Muscle of arm (tissue), 14 donors: ENCODE measurements at places on chromosomes 4 and X.

DNA sequence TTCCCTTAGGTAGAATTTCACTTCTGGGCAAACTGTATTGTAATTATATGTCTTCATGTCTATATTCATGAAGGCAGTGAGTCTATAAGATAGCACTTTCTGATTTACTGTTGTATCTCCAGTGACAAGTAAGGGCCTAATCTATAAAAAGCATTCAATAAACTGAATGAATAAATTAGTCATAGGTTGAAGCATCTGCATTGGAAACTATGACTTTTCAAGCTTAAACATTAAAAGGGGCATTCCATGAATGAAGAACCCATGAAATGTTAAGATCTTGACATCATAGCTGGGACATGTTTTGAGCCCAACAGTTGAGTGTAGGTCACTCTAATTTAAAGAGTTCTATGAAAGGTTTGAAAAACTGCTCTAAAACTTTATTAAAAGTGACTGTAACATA lies 159.3 kb upstream of the LCORL start:
- DNase-seq: no peak

GRCh38 chr4:73988061-73988460 lies at the start of gene PPBP:
TSS of gene PPBP (minus strand) at chr4:73988190. CDS start at chr4:73988103, 87 bp downstream.
- DNase-seq: no peak

DNA sequence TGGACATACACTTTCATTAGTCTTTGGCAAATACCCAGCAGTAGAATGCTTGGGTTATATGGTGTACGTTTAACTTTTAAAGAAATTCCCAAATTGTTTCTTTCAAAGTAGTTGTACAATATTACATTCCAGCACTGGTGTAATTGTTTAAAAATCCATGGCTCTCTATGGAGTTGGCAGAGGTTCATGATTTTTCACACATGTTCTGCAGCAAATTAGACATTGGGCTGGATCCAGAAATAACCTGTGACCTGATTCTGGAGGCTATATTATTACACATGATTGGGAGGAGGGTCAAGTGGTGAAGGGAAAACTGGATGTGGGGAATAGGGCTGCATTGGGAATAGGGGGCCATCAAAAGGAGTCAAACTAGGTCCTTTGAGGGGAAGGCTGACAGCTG lies 41.9 kb downstream of the MAMLD1 start:
- DNase-seq: no peak

- DNase-seq: no peak
These were observed 27.1 kb downstream of the TSC22D3 start for GRCh38 chrX:107748506-107748905.

DNA sequence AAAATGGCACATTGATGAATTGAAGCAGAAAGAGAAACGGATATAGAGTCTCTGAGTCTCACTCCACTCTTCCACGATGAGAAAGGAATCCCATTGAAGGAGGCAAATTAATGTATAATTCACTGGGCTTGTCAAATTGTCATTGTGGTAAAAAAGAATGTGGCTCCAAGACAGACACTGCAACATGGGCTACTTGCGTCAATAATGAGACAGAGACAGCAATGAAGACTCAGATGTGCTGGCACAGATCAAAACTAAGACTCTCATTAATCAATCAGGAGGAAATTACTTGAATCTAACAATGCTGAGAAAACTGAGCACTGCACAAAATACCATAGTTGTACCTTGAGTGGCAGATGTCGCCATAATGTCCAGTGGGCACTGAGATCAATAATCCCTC lies 1485.5 kb downstream of the TECRL start:
- DNase-seq: no peak

DNA sequence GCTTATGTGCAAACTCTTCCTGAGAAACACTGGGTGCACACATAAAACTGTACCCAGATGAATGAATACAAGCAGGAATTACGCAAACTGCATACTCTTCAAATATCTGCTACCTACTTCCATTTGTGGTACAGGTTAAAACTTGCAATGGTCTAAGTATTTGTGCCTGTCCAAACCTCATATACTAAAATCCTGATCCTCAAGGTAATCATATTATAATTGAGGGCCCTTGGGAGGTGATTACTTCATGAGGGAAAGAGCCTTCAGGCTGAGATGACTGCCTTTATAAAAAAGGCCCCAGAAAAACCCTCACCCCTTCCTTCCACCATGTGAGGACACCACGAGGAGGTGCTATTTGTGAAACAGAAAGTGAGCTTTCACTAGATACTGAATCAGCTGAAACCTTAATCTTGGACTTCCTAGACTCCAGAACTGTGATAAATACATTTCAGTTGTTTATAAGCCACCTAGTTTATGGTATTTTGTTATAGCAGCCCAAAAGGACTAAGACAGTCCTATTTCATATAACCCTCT lies 1977.2 kb downstream of the PCDH7 start:
- DNase-seq: no peak

DNA sequence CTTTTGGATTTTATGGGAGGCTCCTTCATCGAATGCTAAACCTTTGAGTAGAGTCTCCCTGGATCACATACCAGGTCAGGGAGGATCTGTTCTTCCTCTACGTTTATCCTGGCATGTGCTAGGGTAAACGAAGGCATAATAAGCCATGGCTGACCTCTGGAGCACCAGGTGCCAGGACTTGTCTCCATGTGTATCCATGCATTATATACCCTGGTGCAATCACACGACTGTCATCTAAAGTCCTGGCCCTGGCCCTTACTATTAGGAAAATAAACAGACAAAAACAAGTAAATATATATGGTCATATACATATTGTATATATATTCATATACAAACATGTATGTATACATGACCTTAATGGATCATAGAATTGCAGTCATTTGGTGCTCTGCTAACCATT lies 21.2 kb downstream of the EREG start:
- DNase-seq: no peak

- DNase-seq: no peak
These were observed 56.6 kb downstream of the CHST7 start for GRCh38 chrX:46630141-46630540.

DNA sequence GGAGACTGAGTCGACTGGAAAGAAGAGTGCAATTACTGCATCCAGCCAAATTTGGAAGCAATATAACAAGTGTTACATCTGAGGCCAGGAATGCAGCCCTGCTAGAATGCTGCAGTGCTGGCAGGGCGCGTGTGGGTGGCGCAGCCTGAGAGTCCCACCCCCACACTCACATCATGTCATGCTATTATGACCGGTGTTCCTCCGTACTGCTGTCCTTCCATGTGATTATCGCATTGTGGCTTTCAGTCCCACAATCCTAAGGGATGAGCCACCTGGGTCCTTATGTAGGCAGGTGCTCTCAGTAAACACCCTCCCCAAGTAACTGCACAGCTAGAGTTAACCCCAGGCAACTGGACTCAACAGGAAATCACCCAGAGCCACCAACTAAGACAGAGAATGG lies 122.6 kb upstream of the CPEB2 start:
- DNase-seq: no peak

DNA sequence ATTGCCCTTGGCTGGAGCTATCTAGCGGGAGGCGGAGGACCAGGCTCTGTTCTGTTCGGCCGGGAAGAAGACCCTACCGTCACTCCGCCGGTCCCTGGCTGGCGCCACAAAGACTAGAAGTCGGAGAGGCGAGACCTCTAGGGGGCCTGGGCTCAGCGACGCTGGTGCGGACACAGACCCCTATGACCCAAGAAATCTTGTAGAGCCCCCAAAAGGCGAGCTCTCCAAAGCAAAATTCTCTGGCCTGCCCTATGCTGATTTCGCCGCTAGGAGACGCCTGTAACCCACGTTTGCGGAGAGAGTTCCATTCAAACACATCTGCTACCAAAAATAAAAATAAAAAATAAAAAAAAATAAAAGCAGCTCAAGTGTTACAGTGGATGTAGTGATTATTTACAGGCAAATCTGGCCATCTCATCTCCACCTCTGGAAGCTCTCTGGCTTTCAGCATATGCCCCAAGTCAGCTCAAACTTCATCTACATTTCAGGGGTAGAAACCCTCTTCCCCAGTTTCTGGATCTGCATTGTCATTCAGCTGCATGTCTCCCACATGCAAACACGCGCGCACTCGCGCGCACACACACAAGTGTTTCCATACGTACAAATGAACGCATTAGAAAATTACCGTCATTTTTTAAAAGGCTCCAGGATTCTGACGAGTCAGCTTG lies 2.4 kb upstream of the PCDH10 start:
- DNase-seq: no peak

GRCh38 chr4:28558895-28559294 lies 1698.3 kb downstream of the STIM2 start:
- no peak for DNase-seq

GRCh38 chr4:94759767-94760211 lies 2.0 kb downstream of the BMPR1B start:
- no peak for DNase-seq

- peak; percentile 41 for DNase-seq
These were observed 35.3 kb upstream of the SPRY1 start for GRCh38 chr4:123361195-123361861.

DNA sequence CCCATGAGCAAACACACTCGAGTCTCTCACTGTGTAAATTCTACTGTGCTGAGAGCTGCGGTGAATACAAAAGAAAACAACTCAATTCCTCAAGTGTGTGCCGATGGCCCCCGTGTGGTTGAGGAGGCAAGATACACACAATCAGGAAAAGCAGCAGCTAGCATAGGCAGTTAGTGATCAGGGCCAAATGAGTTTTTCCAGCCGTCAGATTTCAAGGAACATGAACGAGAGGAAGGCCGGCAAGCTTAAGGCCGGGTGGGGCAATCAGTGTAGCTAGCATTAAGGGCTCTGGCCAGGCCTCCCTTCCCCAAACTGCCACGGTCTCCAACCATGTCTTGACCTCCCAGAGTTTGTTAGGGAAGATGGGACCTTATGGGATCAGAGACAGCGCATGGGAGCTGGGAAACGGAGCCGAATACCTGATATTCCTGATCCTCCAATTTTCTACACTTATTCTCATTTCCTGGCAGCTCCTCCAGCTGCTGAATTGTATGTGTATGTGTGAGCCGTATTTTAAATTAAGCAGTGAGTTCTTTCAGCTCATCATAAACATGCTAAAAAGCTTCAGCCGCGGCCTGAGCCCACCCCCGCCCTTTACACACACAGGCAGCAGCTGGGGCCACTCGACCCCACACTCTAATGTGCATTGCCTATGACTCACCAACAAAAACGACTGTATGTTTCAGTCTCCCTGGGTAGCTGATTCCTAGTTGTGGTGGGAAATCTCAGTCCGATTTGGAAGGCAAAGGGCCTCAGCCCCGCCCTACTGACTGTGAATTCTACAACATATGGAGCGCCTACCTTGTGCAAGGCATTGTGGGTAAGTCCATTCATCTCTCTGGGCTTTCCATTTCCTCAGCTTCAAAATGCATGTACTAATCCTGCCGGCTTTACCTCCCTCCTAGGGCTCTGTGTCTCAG lies 59.9 kb downstream of the RTL9 start:
- peak; percentile 65 for DNase-seq

- DNase-seq: no peak
These were observed 98.6 kb upstream of the ATXN3L start for GRCh38 chrX:13418126-13419097.

- no peak for DNase-seq
These were observed 649.6 kb downstream of the SPRY1 start for GRCh38 chr4:124046190-124046589.

DNA sequence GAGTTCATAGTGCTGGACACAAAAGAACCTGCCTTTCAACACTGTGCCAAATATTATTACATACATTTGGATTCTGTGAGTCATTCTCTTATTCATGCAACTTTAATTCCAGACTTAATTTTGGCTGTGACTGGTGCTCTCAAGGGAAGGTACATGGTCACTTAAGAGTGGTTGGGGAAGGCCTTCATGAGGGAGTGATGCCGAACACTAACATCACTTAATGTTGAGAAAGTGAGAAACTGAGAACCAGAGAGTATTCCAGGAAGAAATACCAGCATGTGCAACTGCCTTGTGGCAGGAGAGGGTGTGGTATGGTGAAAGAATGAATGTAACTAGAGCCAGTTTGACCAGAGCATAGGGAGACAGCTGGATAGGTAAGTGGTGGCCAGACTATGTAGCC lies 41.5 kb upstream of the FHDC1 start:
- no peak for DNase-seq

DNA sequence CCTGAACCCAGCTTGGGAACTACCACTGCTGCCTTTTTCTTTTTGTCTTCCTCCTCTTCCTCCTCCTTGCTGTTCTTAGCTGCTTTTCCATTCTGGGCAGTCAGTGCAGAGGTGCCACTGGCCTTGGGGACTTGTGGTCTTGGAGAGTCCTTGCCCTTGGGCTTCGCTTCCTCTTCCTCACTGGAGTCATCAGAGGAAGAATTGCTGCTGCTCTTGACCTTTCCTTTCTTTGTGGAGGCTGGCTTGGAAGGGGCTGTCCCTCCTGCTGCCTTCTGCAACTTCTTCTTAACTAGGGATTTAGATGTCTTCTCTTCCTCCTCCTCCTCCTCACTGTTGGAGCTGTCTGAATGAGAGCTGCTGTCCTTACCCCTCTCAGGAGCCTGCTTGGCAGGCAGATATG lies 53.2 kb downstream of the FAM9B start:
- no peak for DNase-seq

GRCh38 chr4:21001490-21001889 lies 301.2 kb downstream of the PACRGL start:
- no peak for DNase-seq

GRCh38 chrX:114650351-114650750 lies 66.5 kb downstream of the HTR2C start:
- DNase-seq: no peak

- no peak for DNase-seq
These were observed 4.6 kb downstream of the MAGIX start for GRCh38 chrX:49166914-49167739.

DNA sequence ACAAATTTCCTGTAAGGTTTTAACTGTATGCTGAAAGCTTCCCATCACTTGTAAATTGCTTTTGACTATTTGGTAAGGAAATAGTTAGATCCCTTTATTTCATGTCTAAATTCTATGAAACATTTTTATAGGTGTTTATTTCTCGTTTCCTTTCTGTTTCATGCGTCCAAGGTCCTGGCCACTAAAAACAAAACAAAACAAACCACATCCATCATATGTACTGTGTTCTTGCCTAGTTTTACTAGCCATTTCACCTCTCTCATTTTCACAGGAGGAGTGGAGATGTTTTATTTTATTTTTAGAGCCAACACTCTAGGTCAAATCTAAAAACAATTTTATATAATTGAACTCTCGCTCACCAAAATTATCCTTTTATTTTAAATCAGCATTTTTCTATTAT lies 375.2 kb upstream of the CTSO start:
- DNase-seq: no peak

GRCh38 chr4:70768301-70768948 lies 46.7 kb downstream of the RUFY3 start:
- DNase-seq: no peak

DNA sequence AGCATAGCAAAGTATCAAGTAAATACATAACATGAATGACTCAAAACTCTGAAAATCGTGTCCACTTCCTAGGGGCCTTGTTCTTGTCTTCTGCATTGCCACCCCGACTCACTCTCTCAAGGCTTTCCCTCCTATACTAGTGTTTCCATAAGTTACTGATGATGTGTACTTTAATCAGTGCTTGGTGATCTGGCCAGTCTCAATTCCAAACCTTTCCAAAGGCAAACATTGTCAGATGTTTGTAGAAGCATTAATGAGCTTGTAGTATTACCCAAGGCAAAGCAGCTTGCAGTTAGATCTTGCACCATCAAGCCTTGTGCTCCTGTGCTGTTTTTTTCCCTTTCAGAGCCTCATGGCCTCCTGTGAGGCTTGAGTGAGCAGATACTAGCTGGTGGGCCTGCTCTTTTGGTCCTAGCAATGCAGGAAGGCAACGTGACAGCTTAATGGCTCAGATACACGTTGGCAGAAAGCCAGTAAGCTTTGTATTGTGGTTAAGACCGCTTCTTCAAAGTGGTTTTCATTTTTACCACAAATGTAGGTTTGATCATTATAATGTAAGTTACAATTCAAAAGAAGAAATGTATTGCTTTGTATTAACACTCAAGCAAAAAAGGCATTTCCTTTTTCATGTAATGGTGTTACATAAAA lies 51.8 kb downstream of the RBPJ start:
- DNase-seq: peak; percentile 23
